HL-60 (cell line): ENCODE measurements at places on chromosomes 2 and 18.

- DNase-seq: no peak
Measured at GRCh38 chr18:36465970-36466369, 168.5 kb downstream of the FHOD3 start.

DNA sequence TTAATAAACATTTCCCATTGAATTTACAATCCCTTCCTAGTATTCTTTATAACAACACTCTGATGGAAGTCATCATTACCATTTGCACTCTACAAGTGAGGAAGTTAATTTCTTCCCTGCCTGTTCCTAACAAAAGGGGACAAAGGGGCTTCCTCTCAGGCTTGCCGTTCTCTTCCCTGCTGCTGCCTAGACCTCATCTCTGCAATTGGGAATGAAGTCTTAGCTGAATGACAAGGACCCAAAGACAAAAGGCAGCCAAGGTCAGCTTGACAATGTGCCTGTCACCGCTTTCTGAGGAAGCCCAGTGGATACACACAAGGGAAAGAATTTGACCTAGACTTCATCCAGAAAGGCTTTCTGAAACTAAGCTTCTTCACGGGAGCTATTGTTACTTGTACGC lies 416.4 kb downstream of the CMPK2 start:
- DNase-seq: no peak

DNA sequence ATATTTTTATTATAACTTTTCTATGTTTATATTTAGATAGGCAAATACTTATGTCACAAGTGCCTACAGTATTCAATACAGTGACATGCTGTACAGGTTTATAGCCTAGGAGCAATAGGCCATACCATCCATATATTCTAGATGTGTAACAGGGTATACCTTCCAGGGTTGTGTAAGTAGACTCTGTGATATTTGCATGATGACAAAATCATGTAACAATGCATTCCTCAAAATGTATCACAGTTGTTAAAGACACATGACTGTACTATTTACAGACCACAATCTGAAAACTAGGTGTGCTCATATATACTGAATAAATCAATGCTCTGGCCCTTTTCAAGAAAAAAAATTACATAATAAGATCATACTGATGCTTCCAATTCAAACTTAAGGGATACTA lies 433.2 kb upstream of the RGPD4 start:
- DNase-seq: no peak

- DNase-seq: peak; percentile 84
Measured at GRCh38 chr2:10331702-10332401, 29.1 kb downstream of the HPCAL1 start.

DNA sequence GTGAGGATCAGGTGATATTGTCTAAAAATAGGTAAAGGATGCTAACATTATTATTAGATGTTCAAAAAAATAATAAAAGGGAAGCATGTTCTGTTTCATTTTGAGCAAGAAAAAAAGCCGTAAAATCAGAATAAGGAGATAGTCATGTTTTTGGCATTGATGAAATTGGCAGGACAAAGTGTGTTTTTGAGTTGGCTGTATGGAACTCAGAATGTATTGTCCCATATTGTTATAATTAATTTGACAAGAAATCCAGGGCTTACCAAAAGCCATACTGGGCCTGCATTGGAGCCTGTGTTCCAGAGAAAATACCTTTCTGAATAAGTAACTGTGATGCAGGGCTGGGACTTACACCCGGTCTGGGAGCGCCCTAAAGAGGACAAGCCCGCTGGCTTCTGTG lies 232.0 kb downstream of the AGAP1 start:
- no peak for DNase-seq

- DNase-seq: peak; percentile 67
Measured at GRCh38 chr2:231617059-231617926, 24.6 kb downstream of the TEX44 start.

DNA sequence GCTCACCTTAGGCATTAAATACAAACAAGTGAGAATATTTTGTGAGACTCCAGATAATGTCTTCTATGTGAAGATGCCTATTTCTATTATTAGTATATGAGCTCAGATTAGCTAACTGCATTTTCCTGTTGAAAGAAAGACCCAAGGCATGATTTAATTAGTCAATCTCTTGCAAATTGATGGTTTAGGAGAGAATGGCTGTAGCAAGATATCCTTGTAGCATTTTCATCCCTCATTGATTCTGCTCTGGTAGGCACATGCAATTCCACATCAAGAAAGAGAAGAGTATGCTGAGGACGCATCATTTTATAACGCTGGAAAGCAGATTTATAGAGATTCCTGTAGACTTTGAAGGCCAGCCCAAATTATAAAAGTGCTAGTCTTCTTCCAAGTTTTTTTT lies 332.0 kb downstream of the SOX11 start:
- no peak for DNase-seq

- DNase-seq: no peak
Measured at GRCh38 chr2:126784621-126785020, 114.1 kb upstream of the TEX51 start.

DNA sequence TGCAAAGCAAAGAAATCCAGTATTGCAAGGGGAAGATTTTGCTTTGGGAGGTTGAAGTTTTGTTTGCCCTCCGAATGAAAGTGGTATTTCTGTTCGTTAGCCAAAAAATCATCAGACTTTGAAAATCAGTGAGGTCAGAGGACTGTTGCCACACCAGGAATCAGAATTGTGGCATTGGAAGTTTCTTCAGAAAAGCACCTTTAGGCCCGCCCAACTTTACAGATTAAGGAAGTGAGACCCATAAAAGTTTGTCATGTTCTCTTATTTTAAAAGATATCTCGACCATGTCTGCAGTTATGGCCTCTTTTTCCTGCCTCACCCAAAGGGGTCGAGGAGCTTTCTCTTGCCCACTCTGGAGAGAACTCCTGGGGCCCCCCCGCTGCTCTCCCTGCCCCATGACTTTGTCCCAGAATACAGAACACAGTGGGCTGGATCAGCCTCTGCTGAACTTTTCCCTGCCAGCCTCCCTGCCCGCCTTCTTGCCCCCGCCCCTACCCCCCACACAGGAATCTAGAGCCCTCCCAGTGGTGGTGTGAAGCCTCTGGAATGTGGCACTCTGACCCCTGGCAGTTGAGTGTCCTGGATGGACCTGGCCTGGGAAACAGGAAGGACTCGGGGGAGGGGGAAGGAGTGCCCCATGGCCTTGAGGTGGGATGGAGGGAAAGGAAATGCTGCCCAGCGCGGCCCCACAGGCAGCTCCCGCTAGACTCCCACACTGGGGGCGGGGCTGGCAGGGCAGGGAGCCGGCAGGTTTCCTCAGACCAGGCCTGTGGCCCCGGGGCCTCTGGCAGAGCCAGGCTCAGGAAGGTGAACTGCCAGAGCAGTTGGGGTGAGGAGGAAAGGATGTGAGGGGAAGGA lies 25.3 kb downstream of the CRIM1 start:
- no peak for DNase-seq

- DNase-seq: no peak
Measured at GRCh38 chr2:202278036-202278760, 12.6 kb downstream of the NOP58 start.

GRCh38 chr2:236309669-236310029 lies 45.4 kb upstream of the ASB18 start:
- no peak for DNase-seq

GRCh38 chr2:169363560-169364150 lies 1.3 kb upstream of the LRP2 start:
- DNase-seq: peak; percentile 15

DNA sequence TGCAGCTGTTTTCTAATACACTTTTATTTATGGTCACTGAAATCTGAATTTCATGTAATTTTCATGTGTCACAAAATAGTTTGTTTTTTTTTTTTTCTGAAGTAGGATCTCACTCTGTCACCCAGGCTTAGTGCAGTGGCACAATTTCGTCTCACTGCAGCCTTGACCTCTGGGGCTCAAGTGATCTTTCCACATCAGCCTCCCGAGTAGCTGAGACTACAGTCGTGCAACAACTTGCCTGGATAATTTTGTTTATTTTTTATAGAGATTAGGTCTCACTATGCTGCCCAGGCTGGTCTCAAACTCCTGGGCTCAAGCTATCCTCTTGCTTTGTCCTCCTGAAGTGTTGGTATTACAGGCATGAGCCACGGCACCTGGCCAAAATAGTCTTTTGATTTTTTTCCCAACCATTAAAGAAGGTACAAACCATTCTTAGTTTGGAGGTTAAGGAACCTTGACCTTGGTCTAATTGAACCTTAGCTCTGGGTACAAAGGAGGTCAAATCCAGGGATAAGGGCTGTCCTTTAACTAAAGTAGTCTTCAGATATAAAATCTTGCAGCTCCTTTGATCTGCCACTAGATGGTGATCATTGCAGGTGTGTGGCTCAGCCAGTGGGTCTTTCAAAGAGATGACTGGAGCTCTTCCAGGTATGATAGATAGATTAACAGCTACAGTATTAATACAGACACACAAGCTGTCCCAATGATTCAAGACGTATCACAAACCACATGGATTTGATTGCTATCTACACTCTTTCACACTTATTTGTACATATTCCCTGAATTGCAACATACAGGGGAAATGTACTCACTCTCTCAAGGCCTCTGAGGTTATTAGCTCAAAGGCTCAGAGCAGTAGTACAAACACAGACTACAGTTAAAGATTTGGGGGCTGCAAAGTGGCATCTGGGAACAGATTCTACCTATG lies 4.7 kb upstream of the KRCC1 start:
- peak; percentile 30 for DNase-seq

GRCh38 chr2:3612639-3613523 lies 18.0 kb downstream of the COLEC11 start:
- DNase-seq: no peak

DNA sequence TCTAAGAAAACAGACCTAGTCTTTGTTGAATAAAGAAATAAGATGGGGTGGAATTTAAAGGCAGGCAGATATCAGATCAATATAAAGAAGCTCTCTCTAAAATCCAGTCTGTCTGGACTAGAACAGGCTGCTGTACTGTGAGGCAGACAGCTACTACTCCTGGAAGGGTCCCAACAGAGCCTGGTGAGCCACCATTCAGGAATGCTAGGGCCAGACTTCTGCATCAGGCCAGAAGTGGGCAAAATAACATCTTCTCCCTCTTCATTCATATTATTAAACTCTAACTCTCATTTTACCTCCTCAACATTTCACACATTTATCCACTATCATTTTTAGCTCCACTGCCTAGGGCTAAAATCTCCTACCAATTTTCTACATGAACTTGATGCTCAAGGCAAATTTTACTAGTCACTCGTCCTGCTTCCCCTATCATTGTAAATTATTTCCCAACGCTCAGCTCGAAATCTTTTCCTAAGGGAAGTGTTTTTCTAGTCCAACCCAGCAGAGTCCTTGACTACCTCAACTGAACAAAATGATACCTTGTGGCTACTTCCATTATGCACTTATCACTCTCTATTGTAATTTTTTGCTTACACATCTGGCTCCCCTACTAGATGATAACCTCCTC lies 45.2 kb upstream of the GLS start:
- no peak for DNase-seq

GRCh38 chr2:67135208-67135607 lies 261.9 kb upstream of the ETAA1 start:
- DNase-seq: no peak

GRCh38 chr2:216008387-216008786 lies 5.0 kb downstream of the MREG start:
- no peak for DNase-seq

- DNase-seq: no peak
Measured at GRCh38 chr2:112923237-112923966, 12.4 kb downstream of the IL37 start.

- no peak for DNase-seq
Measured at GRCh38 chr2:100274076-100274475, 48.2 kb downstream of the LONRF2 start.

GRCh38 chr2:83595926-83596325 lies 863.2 kb downstream of the SUCLG1 start:
- DNase-seq: no peak

- DNase-seq: no peak
Measured at GRCh38 chr2:186868344-186868743, 19.4 kb upstream of the ZSWIM2 start.

DNA sequence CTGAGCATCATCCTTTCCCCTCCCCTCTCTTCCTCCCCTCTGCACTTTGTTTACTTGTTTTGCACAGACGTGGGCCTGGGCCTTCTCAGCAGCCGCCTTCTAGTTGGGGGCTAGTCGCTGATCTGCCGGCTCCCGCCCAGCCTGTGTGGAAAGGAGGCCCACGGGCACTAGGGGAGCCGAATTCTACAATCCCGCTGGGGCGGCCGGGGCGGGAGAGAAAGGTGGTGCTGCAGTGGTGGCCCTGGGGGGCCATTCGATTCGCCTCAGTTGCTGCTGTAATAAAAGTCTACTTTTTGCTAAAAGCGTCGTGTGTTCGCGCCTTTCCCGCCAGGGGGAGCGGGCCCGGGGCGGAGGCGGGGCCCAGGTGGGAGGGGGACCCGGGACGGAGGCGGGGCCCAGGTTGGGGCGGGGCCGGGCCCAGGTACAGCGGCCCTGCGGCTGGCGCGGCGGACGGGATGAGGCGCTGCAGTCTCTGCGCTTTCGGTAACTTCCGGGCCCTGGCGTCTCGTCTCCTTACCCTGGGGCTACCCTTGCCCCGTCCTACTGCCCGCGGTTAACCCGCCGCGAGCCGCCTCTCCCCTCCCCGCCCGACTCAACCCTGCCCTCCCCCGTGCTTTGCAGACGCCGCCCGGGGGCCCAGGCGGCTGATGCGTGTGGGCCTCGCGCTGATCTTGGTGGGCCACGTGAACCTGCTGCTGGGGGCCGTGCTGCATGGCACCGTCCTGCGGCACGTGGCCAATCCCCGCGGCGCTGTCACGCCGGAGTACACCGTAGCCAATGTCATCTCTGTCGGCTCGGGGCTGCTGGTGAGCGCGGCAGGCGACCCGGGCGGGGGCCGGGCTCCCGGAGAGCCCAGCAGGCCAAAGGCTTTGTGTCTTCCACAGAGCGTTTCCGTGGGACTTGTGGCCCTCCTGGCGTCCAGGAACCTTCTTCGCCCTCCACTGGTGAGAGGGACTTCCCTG lies at the start of gene KRTCAP3:
Gene KRTCAP3 (plus strand): TSS at position 424 of the 962 bp plus-strand sequence. CDS start 32 bp downstream, at position 456.
- DNase-seq: no peak

- DNase-seq: no peak
Measured at GRCh38 chr2:240404174-240404852, 31.1 kb upstream of the GPC1 start.

DNA sequence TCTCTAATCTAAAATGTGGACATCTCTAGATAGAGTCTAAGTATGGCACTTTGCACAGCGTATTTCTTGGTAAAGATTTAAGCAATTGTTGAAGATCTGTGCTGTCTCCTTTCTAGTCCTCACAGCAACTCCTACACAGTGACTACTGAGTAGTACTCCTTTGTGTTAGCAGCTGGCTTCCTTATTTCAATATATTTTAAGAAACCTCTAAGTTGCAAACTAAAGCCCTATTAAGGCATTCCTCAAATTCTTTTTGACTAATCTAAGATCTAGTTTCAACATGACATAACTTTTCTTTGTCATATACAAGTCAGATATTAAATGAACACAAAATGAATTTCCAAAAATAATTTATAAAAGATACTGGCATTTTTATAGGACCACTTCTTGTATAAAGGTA lies 121.8 kb upstream of the DNAJC10 start:
- no peak for DNase-seq

DNA sequence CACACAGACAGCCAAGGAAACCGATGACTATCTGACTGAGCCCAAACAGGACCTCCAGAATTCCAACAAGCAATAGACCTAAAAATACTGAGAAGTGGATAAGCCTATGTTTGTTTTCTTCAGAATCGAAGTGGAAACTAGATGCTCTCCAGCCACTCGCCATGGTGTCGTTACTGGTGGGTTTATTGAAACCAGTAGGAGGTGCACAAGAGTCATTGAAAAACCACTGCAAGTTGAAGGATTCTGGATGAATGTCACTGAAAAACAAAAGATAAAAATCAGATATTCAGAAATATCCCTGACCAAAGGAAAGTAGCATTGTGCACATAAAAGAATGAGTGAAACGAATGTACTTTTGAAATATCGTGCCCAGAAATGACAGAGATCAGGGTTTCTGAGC lies 15.3 kb downstream of the TM4SF20 start:
- DNase-seq: no peak
